Fibroblast of the aortic adventitia (primary cell): ENCODE measurements at places on chromosomes 6 and 20. TPM values are rescaled to one million over a fixed set of nuclear protein-coding genes. Genes with fewer than 3 reads are reported as not detected.

The PTPN1 gene
- 19.9 and 32.4 TPM in 2 replicates for total RNA-seq

The LRFN2 gene
- total RNA-seq, result not detected in 2 replicates

The CAP2 gene
- total RNA-seq, result 6.5 and 8.7 TPM in 2 replicates

The TREML1 gene
- not detected in 2 replicates for total RNA-seq

The PDE10A gene
- total RNA-seq, result 6.1 and 12.7 TPM in 2 replicates

The EYA4 gene
- total RNA-seq, result 1.1 and 5.7 TPM in 2 replicates

The BPIFA3 gene
- total RNA-seq, result not detected in 2 replicates

The LHFPL5 gene
- not detected in 2 replicates for total RNA-seq

The TPX2 gene
- total RNA-seq, result 6.2 and 91.1 TPM in 2 replicates

The CABLES2 gene
- 1.1 and 4.3 TPM in 2 replicates for total RNA-seq

The RREB1 gene
- 17.6 and 23.8 TPM in 2 replicates for total RNA-seq

The TXLNB gene
- 0.33 and 0.36 TPM in 2 replicates for total RNA-seq

The KIF6 gene
- 0.08 and 0.27 TPM in 2 replicates for total RNA-seq

The SMIM8 gene
- 5.4 and 9.7 TPM in 2 replicates for total RNA-seq

The FOXC1 gene
- total RNA-seq, result 4.4 and 15.7 TPM in 2 replicates

The FNDC11 gene
- total RNA-seq, result 0.25 and 0.45 TPM in 2 replicates

The LY6G6F gene
- not detected in 2 replicates for total RNA-seq

The IL17F gene
- total RNA-seq, result not detected in 2 replicates

The IYD gene
- total RNA-seq, result under 0.01 TPM in 1 of 2 replicates, not detected in the other

The BPI gene
- 1.4 TPM in 1 of 2 replicates, not detected in the other for total RNA-seq

The CCDC167 gene
- 35.0 and 59.9 TPM in 2 replicates for total RNA-seq

The MAS1L gene
- not detected in 2 replicates for total RNA-seq

The RGS17 gene
- total RNA-seq, result 7.8 and 38.1 TPM in 2 replicates

The UTRN gene
- 211 and 281 TPM in 2 replicates for total RNA-seq

The COL11A2 gene
- total RNA-seq, result 0.09 and 0.74 TPM in 2 replicates
